ENCODE measurements at places on chromosomes 16 and 17.

GRCh38 chr16:88118376-88118775, 167.1 kb downstream of the BANP start:
- no peak for DNase-seq

DNA sequence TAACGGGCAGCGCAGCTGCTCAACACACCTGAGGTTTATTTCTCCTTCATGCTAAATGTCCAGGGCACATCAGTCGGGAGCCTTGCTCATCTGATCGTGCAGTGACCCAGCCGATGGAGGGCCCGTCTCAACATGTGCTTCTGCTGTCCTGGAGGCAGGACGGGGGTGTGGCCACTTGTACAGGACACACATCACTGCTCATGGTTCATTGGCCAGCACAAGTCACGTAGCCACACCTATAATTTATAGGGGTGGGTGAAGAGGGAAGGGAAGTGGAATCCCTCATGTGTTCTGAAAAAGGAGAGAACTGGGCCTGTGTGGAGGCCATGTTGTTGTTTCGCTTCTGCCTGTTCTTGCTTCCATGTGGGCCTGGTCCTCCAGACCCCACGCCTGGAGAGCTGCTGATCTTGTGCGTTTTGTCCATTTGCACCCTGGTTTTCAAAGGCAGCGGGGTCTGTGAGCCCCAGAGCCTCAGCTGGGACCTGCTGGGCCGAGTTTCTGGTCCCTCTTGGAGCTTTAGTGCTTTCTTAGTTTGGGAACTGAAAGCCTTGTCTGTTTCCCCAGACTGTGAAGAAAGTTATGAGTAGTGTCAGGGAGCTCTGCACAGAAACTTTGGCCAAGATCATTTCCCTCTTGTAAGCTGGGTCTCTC, 60.5 kb downstream of the CMIP start:
- no peak for DNase-seq

DNA sequence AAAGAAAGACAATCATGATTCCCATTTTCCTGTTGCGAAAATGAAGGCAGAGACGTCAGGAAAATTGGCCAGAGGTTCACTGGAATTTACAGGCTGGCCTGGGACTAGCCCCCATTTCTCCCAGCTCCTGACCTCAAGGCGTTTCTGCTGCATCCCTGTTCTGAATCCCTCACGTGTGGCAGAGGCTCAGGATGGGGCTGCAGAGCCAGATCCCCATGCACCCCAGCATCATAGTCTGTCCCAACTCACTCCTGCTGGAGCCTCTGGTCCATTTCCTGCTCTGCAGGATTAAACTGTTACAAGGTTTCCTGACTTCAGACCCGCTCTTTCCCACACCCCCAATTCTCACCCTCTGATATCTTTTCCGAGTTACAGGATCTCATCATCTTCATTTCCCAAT, 2.9 kb downstream of the GPRC5B start:
- DNase-seq: no peak

GRCh38 chr17:55706808-55707773, 15.6 kb downstream of the TMEM100 start:
- no peak for DNase-seq

- no peak for DNase-seq
Observed at GRCh38 chr17:80248894-80249710, 11.6 kb upstream of the RNF213 start.

- no peak for DNase-seq
Observed at GRCh38 chr17:61487161-61487988, 35.2 kb downstream of the TBX4 start.

GRCh38 chr17:54876656-54877195, 23.9 kb upstream of the TOM1L1 start:
- DNase-seq: no peak

- DNase-seq: no peak
Observed at GRCh38 chr17:72379516-72379915, 258.7 kb downstream of the SOX9 start.

- DNase-seq: no peak
Observed at GRCh38 chr17:43309505-43310332, 75.9 kb upstream of the RNU2-1 start.

- no peak for DNase-seq
Observed at GRCh38 chr17:64781014-64781756, 119.1 kb upstream of the SMURF2 start.

GRCh38 chr16:12961626-12962025, 60.2 kb downstream of the SHISA9 start:
- DNase-seq: no peak

- DNase-seq: no peak
Observed at GRCh38 chr17:74304184-74304583, 21.8 kb upstream of the KIF19 start.

- DNase-seq: no peak
Observed at GRCh38 chr17:74394275-74394950, 27.1 kb downstream of the GPR142 start.

GRCh38 chr16:87068762-87069150, 248.4 kb downstream of the C16orf95 start:
- no peak for DNase-seq

GRCh38 chr17:79752175-79752574, 21.4 kb downstream of the ENPP7 start:
- no peak for DNase-seq

- DNase-seq: no peak
Observed at GRCh38 chr17:57517273-57517631, 227.8 kb downstream of the CCDC182 start.

DNA sequence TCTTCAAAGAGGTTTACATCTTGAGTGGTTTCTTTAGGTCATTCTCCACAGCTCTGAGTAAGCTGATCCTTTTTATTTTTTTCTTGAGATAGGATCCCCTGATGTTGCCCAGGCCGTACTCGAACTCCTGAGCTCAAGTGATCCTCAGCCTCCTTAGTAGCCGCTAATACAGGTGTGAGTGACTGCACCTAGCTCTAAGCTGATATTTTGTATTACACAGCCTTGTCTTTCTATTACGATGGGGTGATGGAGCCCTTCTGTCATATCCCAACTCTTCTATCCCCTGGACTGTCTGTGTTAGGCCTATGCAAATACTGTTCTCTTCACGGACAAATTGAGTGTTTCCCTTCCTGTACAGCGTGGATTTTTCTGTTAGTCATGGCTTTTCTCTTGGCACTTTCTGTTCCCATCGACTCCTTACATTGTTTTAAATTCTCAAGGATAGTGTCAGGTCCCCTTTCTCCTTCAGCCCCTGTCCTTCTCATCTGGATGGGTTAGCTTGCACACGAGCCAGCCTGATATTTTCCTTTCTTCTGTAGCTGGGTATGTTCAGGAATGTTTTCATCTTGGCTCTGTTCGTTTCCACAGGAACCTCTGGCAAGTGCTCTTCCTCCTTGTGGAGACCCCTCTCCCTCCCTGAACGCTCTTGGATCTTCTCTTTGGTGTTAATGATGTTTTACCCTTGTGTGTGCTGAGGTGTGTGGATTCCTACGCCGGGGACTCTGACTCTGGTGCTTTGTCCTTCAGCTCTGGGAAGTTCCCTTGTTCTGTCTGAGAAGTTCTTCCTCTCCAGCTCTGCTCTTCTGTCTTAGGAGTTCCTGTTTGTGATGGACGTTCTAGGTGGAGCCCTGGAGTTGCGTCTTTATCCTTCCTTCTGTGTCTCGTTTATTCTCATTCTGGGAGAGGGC, 2.3 kb downstream of the BANP start:
- DNase-seq: no peak

DNA sequence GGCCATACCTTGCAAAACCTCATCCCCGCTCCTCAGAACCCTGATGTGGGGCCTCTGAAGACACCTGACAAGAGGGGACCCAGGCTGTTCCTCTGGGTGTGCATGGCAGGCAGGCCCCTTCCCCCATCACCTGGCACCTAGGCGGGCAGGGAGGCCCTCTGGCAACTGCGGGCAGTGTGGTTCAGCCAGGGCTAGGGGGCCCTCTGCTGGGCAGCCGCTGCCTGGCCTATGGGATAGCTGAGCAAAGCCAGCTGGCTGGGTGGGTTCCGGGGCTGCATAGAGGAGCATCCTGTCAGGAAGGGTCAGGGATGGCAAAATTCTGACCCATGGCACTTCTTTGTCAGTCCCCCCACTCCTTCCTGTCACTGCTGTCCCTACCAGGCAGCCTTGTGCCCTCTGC, 228.7 kb upstream of the ASIC2 start:
- DNase-seq: no peak

DNA sequence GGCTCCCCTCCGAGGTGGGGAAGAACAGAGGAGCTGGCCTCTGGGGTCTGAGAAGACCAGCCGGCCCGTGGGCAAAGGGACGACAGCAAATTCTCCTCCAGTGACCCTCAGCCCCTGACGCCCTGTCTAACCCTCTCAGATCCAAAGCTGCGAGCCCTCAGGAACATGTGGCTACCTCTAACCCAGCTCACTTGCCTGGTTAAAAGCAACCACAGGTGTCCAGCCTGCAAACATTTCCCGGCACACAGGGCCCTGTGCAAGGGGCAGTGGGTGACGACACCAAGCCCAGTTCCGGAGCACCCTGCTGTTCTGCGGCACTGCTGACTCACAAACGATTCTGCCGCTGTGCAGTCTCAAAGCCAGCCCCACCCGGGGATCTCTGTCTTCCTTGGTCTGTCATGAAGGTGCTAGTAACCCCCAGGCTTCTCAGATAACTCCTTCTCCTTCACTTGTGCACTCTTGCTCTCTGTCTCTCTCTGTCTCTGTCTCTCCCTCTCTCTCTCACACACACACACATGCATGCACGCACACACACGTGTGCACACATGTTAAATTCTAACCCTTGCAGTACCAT, 23.0 kb downstream of the WNT3 start:
- DNase-seq: no peak

DNA sequence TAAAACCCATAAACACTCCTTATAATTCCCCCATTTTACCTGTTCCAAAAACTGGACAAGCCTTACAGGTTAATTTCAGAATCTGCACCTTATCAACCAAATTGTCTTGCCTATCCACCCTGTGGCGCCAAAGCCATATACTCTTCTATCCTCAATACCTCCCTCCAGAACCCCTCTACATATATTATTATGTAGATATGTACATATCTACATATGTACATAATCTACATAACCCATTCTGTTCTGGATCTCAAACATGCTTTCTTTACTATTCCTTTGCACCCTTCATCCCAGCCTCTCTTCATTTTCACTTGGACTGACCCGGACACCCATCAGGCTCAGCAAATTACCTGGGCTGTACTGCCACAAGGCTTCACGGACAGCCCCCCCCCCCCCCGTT, 12.0 kb upstream of the ENDOV start:
- no peak for DNase-seq

- no peak for DNase-seq
Observed at GRCh38 chr17:81254955-81255717, 16.0 kb downstream of the NDUFAF8 start.

DNA sequence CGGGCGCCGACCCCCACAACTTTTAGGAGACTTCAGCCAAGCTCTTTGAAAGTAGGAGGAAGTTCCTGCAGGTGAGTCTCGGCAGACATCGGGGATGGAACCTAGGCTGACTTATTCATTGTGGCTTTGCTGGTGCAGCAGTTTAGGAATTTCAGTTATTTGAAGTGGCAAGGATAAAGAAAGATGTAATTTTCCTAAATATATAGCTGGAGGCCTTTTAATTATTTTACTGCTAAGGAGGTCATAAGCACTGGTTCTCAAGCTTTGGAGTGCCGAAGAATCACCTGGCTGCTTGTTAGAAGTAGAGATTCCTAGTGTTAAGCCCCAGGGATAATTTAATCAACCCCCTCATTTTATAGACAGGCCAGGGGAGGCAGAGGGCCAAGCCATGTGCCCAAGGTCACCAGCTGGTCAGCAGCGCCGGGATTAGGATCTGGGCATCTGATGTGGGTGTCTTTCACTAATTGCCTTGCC, 28.9 kb upstream of the BCAR1 start:
- DNase-seq: no peak

- no peak for DNase-seq
Observed at GRCh38 chr16:85265810-85266209, 153.5 kb upstream of the CIBAR2 start.

GRCh38 chr17:48841395-48841831, 10.6 kb downstream of the CALCOCO2 start:
- DNase-seq: no peak

GRCh38 chr17:68205251-68205807, 42.5 kb upstream of the AMZ2 start:
- DNase-seq: peak; percentile 85

- DNase-seq: no peak
Observed at GRCh38 chr16:12837291-12837690, 33.6 kb upstream of the CPPED1 start.

DNA sequence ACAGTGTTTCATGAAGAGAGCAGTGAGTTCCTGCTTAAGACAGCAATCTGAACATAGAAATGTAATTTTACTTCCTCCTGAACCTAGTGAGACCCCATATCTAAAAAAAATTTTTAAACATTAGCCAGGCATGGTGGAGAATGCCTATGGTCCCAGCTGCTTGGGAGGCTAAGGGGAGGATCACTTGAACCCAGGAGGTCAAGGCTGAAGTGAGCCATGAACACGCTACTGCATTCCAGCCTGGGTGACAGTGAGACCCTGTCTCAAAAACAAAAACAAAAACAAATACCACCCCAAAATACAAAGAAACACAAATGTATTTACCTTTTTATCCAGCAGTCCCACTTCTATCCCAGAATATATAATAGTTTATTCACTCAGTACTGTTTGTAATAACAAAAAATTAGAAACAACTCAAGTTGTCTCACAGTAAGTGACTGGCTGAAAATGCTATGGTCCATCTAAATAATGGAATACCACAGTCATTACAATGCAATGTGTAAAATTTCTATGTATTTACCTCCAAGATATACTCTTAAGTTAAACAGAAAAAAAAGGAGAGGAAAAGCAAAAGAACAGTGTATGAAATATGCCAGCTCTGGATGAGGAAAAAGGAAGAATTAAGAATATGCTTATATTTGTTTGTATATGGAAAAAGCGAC, 16.3 kb downstream of the CFDP1 start:
- no peak for DNase-seq

DNA sequence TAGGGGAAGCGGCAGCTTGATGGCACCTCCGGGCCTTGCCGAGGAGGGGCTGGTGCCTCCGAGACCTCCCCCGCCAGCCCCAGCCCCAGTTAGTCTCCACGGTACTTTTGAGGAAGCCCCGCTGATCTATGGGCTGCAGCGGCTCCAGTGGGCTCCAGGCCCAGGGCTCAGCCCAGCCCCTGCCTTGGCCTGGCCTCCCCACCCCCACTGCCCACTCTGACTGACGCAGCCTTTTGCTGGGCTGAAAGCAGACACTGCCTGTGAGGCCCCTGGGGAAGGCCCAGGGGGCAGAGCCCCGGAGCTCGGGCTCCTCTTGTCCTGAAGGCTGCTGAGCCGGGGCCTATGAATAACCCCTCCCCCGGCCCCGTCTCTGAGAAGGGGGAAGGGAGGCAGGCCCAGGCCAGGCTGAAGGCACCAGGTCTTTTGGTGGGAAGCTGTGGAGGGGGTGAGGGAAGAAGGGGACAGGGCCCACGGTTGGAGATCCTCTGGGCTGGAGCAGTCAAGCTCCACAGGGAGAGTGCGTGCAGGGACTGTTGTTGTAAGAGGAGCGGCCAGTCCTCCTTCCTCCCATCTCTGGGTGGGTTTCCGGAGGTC, 7.5 kb upstream of the SMTNL2 start:
- DNase-seq: no peak
